ENCODE measurements at places on chromosomes 16 and 17. TPM values are rescaled to one million over a fixed set of nuclear protein-coding genes. Genes with fewer than 3 reads are reported as not detected.

GRCh38 chr17:83100853-83101391, 21.5 kb downstream of the METRNL start:
- DNase-seq = no peak

- DNase-seq = no peak
Observed at GRCh38 chr17:19322861-19323260, 39.7 kb downstream of the B9D1 start.

- no peak for DNase-seq
Observed at GRCh38 chr16:49855822-49856671, at the start of gene ZNF423. Gene ZNF423, minus strand, starts transcription at chr16:49856112. Its CDS starts 338 bp downstream, at chr16:49855774.

- no peak for DNase-seq
Observed at GRCh38 chr17:62648251-62648955, 20.9 kb downstream of the MRC2 start.

DNA sequence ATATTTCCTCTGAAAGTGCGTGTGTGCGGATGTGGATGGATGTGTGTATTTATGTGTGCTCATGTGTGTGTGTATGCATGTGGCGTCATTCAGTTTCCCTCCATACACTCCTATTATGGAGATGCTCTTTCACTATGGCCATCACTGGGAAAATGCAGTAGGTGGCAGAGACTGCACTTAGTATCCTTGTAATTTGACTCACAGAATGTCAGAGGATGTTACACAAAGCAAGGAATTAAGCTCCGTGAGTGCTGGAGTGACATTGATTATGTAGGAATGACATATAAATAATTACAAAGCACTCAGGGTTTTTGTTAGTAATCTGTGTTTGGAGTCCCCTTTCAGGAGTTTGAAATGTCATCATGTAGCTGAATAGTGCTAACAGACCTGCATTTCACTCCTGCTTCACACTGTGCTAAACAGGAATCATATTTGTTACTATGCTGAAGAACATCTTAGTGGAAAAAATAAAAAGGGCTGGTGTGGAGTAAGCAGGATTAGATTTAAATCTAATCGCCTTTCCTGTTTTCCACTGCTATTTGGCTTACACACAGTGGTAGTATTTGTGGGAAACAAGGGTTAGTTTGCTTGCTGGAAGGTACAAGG, 59.6 kb downstream of the HS3ST4 start:
- DNase-seq = no peak

- no peak for DNase-seq
Observed at GRCh38 chr16:79560318-79560717, 40.2 kb downstream of the MAF start.

- DNase-seq = no peak
Observed at GRCh38 chr17:36545077-36545464, 352 bp downstream of the GGNBP2 start.

GRCh38 chr16:84614968-84615813, 2.7 kb downstream of the COTL1 start:
- no peak for DNase-seq

GRCh38 chr17:4588391-4588790, 4.1 kb downstream of the SMTNL2 start:
- DNase-seq = no peak

GRCh38 chr16:54326266-54326662, 39.7 kb upstream of the IRX3 start:
- no peak for DNase-seq

DNA sequence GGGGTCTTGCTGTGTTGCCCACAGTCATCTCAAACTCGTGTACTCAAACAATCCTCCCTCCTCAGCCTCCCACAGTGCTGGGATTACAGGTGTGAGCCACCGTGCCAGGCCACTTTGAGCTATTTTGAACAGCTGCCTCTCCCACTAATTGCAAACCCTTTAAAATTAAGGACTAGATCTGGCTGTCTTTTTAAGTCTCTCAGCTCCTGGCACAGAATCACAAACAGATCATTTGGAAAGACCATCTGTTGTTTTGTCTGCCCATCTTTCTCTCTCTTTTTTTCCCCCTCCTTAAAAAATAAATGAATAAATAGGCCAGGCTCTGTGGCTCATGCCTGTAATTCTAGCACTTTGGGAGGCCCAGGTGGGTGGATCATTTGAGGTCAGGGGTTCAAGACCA, 10.9 kb upstream of the STAT3 start:
- no peak for DNase-seq

DNA sequence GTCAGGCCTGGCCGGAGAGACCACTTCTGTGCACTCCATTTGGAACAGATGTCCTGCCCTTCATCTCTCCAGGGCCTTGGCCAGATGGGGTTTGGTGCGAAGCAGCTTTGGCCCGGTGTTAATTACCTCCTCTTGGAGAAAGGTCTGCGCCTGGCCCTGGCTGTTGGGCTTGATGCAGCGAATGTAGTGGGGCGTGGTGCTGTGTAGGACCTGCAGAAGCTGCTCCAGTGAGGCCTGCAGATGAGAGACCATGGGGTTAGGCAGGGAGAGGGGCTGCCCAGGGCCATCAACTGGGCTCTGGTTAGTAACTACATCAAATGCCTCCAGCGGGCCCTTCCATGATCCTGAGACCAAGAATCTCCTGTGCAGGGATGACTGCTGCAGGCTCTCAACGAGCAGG, 18.7 kb downstream of the ZNHIT3 start:
- no peak for DNase-seq

DNA sequence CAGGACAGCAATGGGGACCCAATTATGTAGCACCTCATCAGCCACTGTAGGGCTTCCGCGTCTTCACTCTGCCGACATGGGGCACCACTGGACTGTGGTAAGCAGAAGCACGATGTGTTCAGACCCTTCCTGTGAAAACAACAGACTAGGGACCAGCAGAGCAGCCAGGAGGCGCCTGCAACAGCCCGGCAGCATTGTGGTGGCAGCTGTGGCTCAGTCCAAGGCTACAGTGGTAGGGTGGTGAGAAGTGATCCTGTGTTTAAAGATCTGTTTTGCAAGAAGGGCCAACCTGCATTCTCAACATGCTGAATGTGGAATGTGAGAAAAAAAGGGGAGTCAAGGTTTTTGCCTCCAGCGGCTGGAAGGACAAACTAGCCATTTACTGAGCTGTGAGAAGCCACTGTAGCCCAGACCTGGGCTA, 80.8 kb downstream of the GAS7 start:
- no peak for DNase-seq

- no peak for DNase-seq
Observed at GRCh38 chr17:73028299-73028755, 64.2 kb downstream of the SLC39A11 start.

GRCh38 chr17:15490634-15491261, 23.3 kb upstream of the CDRT4 start:
- no peak for DNase-seq

DNA sequence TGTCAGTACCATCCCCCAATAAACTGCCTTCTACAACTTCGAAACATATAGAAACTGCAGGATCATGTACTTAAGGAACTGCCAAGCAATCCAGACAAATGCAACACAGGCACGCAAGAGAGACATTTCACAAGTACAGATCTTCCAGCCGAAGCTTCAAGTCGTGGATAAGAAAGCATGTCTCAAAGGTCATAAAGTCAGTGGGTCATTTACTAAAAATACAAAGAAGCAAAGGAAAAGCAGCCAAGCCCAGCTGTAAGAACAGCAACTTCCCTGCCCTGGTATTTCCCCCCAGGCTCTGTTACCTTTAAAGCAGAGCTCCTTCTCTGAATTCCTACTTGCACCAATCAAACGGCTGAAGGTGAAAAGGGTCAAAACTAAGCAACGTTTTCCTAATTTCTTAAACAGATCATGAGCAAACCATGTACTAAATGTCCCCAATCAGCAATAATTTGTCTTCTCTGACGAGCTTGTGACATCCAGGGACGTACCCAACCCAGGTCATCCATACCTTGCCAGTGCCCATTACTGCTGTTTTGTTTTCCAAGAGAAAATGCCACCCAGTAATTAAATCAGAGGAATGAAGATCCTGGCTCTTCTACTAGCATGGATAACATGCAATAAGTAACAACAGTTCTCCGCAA, 1.7 kb downstream of the AKTIP start:
- DNase-seq = no peak

DNA sequence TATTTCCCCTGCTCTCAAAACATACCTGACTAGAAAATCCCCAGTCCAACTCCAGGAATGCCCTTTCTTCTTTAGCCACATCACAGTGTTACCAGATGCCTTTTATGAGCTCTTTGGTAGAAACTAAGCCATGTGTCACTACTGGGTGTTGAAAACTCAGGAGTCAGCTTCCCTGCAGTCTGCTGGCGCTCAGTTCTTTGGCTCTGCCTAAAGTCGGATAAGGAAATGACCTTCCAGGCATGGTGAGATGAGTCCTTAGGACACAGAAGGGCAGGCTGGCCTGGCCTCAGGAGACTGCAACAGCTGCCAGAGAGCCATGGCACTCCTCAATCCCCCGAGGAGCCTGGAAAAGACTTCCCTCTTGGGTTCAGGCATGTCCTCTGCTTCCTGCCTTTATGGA, 89.1 kb downstream of the CDH13 start:
- DNase-seq = no peak

- no peak for DNase-seq
Observed at GRCh38 chr16:46923513-46924295, 39.5 kb downstream of the GPT2 start.

DNA sequence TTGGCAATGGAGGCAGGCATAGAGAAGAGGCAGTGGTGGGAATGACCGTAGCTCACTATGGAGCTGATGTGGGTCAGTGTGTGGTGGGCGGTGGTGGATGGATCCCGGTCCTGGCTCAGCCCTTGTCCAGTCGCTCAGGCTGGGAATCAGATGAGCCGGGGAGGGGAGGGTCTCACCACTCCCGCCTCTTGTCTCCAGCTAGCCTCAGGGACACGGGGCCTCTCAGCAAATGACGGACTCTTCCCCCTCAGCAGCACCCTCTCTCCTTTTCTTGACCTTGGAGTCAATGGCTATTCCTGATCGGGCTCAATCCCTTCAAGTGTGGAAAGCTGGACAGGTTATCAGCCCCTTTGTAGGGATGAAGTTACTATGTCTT, 208.5 kb downstream of the NTN1 start:
- no peak for DNase-seq

DNA sequence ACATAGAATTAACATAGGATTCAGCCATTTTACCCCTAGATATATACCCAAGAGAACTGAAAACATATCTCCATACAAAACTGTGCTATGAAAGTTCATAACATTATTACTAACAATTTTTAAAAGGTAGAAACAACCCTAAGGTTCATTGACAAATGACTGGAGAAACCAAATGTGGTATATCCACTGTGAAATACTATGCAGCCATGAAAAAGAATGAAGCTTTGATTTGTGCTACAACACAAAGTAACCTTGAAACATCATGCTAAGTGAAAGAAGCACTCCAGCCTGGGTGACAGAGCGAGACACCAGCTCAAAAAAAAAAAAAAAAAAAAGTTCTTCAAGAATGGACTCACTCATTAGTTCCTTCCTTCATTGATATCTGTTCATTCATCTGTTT, 580 bp downstream of the CD300LD start:
- DNase-seq = no peak

GRCh38 chr17:13792314-13792713, 190.6 kb upstream of the HS3ST3A1 start:
- no peak for DNase-seq

DNA sequence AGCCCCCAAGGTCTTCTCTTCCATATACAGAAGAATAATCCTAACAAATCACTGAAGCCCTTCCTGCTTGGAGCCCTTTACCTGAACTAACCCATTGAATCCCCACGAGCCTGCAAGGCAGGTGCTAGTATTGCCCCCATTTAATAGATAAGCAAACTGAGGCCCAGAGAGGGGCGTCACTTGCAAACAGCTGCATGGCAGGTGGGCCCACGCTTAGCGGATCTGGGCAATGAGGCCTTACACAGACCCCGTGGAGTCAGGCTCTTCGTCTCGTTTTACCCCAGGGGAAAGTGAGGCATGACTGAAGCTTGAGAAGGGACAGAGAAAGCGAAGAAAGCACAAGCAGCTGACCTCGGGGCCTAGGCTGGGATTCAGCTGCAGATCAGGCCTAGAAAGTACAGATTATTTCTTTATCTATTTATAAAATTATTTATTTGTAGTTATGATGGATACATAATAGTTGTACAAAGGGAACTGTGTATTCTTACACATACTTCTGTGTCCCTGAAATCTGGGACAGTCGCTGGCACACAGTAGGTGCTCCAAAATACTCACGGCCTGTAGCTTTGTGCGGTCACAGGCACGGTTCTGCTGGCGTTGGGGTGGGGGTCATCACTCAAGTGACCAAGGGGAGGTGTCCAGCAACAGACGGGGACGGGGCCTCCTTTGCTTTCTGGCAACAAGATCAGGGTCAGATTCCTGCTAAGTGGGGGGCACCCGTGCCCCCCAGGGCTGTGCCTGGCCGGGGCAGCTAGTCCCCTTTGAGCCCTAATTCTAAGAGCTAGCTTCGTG, 223.2 kb upstream of the GSE1 start:
- no peak for DNase-seq

- DNase-seq = no peak
Observed at GRCh38 chr17:5513628-5514027, 27.3 kb downstream of the MIS12 start.

DNA sequence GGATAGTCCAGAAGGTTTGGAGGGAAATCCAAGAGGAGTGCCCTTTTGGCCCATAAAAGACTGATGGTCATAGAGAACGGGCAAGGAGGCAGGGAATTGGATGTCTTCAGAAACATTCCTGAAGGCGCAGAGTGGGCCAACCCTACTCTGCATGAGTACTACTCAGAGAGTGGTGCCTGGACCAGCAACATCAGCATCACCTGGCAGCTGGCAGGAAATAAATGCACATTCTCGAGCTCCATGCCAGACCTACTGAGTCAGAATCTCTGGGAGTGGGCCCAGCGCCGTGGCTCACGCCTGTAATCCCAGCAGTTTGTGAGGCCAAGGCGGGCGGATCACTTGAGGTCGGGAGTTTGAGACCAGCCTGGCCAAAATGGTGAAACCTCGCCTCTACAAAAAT, 27.1 kb upstream of the SLC39A11 start:
- DNase-seq = no peak

DNA sequence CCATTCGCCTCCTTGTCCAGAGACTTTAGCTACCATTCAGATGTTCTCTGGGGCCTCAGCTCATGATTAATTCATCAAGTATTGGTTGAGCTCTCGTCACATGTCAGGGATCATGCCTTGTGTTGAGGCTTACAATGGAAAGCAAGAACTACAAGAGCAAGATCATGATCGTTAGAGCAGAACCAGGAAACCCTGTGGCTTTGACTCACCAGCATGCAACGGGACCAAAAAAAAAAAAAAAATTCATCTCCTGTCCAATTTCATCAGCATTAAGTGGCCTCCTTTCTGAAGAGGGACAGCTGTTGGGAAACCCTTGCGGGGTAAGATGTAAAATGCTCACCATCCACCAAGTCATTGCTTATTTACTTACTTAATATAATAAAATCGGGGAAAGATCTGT, 12.1 kb upstream of the USP10 start:
- no peak for DNase-seq

Gene KRTAP1-5
- not detected for total RNA-seq

Gene SLC13A2
- total RNA-seq = not detected

Gene KCNH4
- not detected for total RNA-seq

Gene SPNS2
- total RNA-seq = 79.3 TPM

Gene KPNA2
- 29.7 TPM for total RNA-seq

Gene IGFBP4
- total RNA-seq = 700 TPM

Gene SOST
- not detected for total RNA-seq

Gene MYCBPAP
- not detected for total RNA-seq

Gene KRTAP1-1
- total RNA-seq = not detected

Gene SMTNL2
- 2.5 TPM for total RNA-seq

Gene RAMP2
- total RNA-seq = 27.3 TPM

Gene MT1G
- not detected for total RNA-seq

Gene SPEM3
- not detected for total RNA-seq

Gene OR2C1
- 0.74 TPM for total RNA-seq

Gene RCVRN
- 0.49 TPM for total RNA-seq

Gene ZNF19
- 2.2 TPM for total RNA-seq

All from vagina (tissue), 2 donors.